Fibroblast of villous mesenchyme (primary cell): ENCODE measurements at places on chromosomes 11 and 22. TPM values are rescaled to one million over a fixed set of nuclear protein-coding genes. Genes with fewer than 3 reads are reported as not detected.

CST6 gene
- under 0.01 TPM in 1 of 2 replicates, not detected in the other for total RNA-seq

GGT5 gene
- 0.97 and 2.2 TPM in 2 replicates for total RNA-seq

FRMD8 gene
- total RNA-seq, result 44.5 and 60.6 TPM in 2 replicates

CRYBA4 gene
- total RNA-seq, result not detected in 2 replicates

DTX4 gene
- 2.3 and 4.7 TPM in 2 replicates for total RNA-seq

CNIH2 gene
- total RNA-seq, result 0.43 and 0.64 TPM in 2 replicates

PYGM gene
- 0.64 and 1.7 TPM in 2 replicates for total RNA-seq

LMO2 gene
- under 0.01 TPM in 2 replicates for total RNA-seq

SHANK2 gene
- total RNA-seq, result 0.86 and 0.97 TPM in 2 replicates

MUC2 gene
- not detected in 2 replicates for total RNA-seq

SMC1B gene
- not detected in 2 replicates for total RNA-seq

GAL3ST1 gene
- total RNA-seq, result not detected in 2 replicates

ANKK1 gene
- under 0.01 TPM in 1 of 2 replicates, not detected in the other for total RNA-seq

SEC14L6 gene
- total RNA-seq, result under 0.01 TPM in 1 of 2 replicates, not detected in the other

TRIM29 gene
- 0.86 and 1.3 TPM in 2 replicates for total RNA-seq

OR6A2 gene
- 0.32 and 0.43 TPM in 2 replicates for total RNA-seq
